ENCODE measurements at places on chromosomes 12 and 14. TPM values are rescaled to one million over a fixed set of nuclear protein-coding genes. Genes with fewer than 3 reads are reported as not detected.

DNA sequence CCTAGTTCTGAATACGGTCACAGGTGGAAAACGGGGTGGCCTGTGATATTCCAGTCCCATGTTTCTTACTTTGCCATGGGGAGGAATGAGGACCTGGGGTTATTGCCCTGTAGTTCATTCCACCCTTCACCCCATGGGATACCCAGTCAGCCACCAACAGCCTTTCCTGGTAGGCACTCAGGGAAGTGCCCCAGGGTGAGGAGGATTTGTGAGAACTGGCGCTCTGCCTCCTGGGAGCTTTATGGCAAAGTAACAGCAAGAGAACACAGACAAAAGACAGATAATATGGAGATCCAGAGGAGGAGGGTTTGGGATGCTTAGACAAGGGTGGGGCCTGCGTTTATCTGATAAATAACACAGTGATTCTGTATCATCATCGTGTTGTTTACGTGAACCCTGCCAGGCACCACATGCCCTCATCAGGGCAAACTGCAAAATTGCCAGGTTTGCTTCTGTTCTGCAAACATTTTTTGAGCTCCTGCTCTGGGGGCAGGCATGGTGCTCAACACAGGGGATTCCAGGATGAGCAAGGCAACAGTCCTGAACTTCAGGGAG is 223.5 kb downstream of the SLC41A2 start:
- no peak for DNase-seq

GRCh38 chr12:130994821-130995375 is 41.2 kb downstream of the ADGRD1 start:
- DNase-seq: no peak

DNA sequence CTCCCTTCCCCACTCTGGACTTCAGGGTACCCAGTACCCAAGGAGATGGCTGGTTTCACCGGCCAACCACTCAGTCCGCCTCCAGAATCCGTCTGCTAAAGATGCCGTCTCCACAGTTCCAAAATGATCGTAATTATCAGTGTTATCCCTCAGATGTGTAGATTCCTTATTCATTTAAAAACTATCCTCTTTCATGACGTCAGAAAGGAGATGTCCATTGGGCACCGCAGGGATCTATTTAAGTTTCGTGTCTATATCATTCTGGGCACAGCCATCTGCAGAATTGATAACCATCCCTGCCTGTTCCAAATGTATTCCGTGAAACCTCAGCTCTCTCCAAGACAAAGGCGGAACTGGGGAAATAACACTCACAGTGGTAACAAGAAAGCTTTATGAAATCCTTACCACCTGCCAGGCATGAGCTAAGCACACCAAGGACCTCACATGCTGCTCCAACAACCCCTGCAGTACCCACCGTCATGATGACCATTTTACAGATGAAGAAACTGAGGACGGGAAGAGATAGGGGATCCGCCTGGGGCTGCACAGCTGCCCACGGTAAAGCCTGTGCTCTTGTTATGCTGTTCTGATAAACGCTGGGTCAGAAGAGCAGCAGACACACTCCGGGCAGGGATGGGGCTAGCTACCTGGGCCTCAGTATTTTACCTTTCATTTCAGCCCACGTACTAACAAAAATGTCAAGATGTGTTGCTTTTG is 90.0 kb downstream of the BCL11B start:
- DNase-seq: no peak

- no peak for DNase-seq
Measured at GRCh38 chr12:15142711-15143110, 78.5 kb downstream of the RERG start.

Gene SPIC
- total RNA-seq: 0.28 TPM

DNA sequence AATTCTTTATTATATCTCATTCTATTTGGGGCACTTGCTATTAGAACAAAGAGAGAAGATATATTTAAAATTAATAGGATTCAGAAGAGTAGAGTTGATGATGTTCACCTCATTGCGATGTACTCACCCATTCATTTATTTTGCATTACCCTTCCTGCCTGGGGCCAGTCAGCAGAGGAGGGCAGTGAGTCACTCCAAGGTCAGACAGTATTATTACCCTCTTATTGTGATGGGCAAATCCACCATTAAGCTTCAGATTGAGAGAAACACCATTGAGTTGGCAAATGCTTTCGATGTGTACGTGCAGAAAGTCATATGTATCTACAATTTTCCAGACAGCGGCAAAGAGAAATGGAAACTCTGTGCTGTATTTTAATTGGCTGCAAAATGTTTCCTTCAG is 134.2 kb downstream of the BICD1 start:
- DNase-seq: no peak

Gene NR1H4
- total RNA-seq: not detected

DNA sequence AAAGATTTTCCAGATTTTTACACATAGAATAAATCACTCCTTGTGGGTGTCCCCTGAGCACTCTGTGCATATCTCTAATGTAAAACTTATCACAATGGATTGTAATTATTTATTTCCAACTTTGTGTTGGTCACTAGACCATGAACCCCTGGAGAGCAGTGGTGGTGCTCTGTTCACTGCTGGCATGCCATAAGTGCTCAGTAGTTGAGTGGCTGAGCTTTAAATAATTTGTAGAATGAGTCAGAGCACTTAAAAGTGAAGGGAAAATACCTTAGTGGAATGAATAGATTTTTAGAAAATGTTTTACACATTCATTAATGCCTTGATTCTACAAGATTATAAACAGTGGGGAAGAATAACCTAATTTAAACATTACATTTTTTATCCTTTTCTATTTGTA is 6.3 kb downstream of the MGAT4C start:
- peak; percentile 9 for DNase-seq

GRCh38 chr12:46179693-46180452 is 89.0 kb downstream of the SLC38A1 start:
- no peak for DNase-seq

Gene CCDC175
- total RNA-seq: 0.94 TPM

Gene PZP
- total RNA-seq: 3.8 TPM

Gene DRAM1
- 80.9 TPM for total RNA-seq

- DNase-seq: no peak
Measured at GRCh38 chr14:83164016-83164415, 1630.4 kb upstream of the SEL1L start.

DNA sequence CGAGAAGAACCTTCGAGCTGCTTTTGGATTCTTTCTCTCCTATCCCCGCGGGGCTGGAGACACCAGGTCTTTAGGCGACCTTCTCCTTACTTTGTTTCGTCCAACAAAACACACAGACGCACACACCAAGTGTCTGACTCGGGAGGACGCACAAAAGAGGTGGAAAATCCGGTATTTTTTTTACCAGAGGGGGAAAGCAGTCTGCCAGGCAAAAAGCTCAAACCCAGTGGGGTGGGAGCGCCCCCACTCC is 2.1 kb downstream of the SIX4 start:
- DNase-seq: no peak

DNA sequence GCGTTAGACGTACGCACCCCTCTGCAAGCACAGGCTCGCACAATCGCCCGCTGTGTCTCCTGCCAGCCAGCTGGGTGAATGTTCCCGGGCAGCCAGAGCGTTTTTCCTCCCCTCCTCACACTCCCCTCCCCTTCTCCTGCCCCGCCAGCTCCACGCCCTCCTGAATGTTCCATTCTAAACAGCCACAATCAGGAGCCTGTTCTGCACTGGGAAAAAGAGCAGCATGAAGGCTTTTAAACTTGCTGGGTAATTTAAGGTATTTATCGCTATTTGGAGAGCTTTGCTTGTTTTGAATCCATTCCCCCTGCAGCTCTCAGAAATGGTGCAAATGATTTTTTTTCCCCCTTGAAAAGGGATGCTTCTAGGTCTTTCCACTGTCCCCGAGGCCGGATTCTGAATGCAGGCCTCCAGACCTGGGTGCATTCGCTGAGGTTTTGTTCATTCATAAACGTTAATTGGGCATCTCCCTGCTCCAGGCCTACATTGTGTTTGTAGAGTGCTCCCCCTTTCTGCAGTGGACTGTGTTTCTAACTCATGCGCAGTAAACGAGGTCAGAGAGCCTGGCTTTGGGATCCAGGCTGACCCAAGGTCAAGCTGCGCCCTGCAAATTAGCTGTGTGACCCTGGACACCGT is 212.5 kb downstream of the CHST11 start:
- DNase-seq: peak; percentile 72

Gene B4GALNT3
- total RNA-seq: 1.7 TPM

DNA sequence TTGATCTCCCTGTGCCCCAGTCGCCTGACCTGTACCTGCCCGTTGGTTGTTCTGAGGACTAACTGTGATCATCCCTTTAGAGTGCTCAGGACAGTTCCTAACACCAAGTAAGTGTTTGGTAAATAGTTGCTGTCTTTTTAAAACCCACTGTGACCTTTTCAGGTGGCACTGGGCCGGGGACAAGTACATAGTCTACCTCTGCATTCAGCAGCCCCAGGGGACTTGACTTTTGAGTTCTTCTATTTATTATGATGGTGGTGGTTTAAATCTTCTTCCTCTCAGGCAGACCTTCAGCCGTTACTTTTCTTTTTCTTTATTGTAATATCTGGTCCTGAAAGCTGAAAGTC is 38.8 kb downstream of the EVL start:
- no peak for DNase-seq

Gene ALDH2
- 48.5 TPM for total RNA-seq

DNA sequence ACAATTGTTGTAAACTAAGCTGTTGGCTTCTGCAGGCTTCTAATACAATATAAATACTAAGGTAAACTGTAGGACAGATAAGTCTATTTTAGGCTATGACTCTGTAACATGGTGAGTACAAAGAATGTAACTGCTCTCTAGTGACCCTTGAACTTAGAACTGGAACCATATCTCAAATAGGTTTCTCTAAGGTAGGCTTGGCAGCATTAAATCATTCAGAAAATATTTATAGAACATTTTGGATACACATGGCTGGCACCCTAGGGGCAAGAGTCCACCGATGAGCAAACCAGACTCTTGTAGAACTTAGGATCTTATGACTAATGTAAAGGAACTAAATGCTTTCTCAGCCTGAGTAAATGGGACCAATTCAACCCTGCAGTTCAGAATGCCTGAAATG is 19.4 kb upstream of the SLC25A3 start:
- DNase-seq: no peak
